ENCODE measurements at places on chromosomes 3 and 15.

DNA sequence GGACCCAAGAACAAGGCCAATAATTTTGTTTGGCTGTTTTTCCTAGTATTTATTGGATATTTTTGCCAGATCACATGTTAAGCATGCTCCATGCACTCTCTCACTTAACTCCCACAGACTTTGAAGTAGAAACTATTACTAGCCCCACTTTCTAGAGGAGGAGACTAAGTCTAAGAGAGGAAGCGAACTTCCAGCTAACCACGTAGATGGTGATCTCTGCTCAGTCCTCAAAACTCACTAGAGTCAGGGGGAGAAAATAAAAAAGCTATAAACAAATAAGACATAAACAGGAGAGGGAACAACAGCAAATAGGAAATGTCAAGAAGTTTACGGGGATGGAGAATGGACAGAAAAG lies 481.0 kb upstream of the PROK2 start:
- DNase-seq = no peak

- DNase-seq = no peak
Measured at GRCh38 chr15:68987120-68987519, 27.4 kb upstream of the NOX5 start.

DNA sequence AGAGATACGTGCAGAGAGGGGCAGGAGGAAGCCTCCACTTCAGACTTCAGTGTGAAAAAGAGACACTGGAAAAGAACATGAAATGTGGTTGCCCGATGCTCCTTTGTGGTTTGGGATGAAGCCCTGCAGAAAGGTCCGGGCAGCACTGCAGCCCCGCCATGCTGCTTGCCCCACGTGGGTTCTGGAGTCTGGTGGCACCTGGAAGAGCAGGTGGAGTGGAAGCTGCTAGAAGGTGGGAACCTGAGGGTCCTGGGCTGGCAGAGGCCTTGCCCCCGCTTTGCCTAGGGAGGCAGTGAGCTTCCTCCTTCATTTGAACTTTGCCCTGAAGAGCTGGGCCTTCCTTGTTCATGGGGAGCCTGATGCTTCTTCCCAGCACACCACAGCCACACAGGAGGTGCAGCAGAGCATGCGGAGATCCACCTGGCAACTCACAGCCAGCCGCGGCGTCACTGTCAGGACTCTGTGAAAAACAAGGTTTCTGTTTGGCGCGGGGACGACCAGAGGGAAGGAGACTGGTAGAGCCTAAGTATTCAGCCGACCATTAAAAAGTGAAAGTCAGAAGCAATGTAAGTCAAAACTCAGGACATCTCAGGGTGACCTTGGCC lies 59.0 kb downstream of the APBA2 start:
- no peak for DNase-seq

DNA sequence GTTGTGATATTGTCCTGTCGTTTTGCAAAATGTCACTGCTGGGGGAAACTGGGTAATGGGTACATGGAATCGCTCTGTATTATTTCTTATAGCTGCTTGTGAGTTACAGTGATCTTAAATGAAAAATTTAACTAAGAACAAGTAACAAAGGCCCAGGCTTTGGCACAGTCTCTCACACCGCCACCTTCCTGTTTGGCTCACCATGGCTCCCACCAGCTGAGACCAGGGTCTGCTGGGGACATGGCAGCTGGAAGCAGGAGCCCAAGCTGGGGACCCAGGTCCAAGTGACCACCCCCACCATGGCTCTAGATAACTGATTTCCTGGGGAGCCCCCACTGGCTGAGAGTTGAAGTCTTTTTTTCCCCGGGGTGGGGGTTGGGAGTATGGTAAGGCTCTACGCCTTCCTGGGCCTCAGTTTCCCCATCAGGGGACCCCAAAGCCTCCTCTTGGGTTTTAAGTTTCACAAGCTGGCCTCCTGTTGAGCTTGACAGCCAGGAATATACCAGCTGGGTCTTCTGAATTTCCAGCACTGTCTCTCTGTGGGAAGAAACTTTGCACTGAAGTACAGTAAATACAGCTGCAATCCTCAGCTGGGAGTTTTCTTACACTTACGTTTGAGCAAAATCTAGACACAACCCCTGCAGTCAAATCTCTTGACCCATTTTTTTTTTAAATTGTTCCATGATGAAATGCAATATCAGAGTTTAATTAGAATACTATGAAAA lies 26.1 kb downstream of the ABTB1 start:
- DNase-seq = no peak

GRCh38 chr3:156409694-156410093 lies 145.2 kb downstream of the SSR3 start:
- DNase-seq = no peak

DNA sequence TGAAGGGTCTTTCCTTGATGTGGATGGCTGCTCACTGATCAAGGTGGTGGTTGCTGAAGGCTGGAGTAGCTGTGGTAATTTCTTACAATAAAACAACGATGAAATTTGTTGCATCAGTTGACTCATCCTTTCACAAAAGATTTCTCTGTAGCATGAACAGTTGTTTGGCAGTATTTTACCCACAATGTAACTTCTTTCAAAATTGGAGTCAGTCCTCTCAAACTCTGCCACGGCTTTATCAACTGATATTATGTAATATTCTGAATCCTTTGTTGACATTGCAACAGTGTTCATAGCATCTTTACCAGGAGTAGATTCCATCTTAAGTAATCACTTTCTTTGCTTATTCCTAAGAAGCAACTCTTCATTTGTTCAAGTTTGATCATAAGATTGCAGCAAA lies 252.6 kb downstream of the UBE2E2 start:
- DNase-seq = no peak

All from activated CD4-positive, CD25-positive, alpha-beta regulatory T cell (primary cell).